AG20443 (cell line): ENCODE measurements at places on chromosomes 5 and 9.
A peak's percentile ranks its signal among the peaks of the same experiment; 100 is the strongest.

DNA sequence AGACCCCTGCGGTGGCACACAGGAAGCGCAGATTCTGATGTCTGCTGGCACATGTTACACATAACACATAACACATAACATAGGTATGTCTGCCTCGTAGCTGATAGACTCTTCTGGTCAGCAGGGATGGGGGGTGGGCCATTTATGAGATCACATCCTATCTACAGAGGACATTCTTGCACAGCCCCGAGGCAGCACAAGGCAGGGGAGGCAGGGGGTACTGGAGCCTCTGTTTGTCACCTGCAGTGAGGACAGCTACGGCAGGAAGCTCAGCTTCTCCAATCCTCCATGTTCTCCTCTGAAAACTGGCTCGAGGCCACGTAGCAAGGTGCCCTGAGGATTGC lies 16.7 kb upstream of the MED10 start:
- no peak for DNase-seq

DNA sequence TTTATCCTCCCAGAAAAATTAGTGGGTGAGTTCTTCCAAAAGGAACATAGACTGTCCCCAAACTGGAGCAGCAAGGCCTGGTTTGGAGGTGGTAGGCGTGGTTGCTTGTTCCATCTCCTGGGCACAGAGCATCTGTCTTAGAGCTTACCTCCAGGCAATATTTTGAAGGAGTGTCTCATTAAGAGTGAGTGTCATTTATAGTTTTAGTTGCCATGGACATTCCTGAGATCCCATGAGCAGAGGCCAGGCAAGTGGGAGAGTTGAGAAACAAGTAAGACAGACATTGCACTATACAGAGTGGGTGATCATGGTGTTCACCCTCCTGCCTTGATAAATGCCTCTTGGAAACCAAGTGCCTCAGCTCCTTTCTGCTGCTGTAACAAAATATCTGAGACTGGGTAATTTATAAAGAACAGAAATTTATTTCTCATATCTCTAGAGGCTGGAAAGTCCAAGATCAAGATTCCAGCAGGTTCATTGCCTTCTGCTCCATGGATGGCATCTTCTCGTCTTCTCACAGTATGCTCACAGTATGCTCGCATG lies 68.5 kb downstream of the KIAA1958 start:
- DNase-seq: no peak

GRCh38 chr9:124593200-124593599 lies 86.0 kb upstream of the NR5A1 start:
- no peak for DNase-seq

- peak; percentile 2 for DNase-seq
Measured at GRCh38 chr9:35002623-35003022, 13.1 kb downstream of the DNAJB5 start.

DNA sequence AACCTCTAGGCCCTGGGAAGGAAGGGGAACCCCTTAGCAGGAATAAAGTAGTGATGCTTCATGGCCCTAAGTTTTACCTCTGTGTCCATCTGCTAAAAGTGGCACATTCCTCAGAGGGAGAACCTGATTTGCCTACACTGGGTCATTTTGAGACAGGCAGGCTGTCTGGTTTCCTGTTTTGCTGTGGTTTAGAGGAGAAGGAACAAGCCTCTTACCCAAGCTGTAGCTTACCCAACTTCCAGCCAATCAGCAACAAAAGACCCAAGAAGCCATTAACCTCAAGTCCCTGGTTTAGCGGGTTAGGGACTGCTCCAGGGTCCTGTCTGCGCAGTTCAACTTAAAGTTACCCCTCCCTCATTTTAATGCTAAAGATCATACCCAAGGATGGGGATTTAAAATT lies 411.0 kb downstream of the MAT2B start:
- DNase-seq: no peak

GRCh38 chr5:158246661-158247060 lies 387.7 kb upstream of the CLINT1 start:
- no peak for DNase-seq

GRCh38 chr5:14702238-14702839 lies 37.8 kb downstream of the OTULIN start:
- DNase-seq: no peak

- DNase-seq: peak; percentile 55
Measured at GRCh38 chr5:68834491-68834981, 259.3 kb upstream of the SLC30A5 start.

DNA sequence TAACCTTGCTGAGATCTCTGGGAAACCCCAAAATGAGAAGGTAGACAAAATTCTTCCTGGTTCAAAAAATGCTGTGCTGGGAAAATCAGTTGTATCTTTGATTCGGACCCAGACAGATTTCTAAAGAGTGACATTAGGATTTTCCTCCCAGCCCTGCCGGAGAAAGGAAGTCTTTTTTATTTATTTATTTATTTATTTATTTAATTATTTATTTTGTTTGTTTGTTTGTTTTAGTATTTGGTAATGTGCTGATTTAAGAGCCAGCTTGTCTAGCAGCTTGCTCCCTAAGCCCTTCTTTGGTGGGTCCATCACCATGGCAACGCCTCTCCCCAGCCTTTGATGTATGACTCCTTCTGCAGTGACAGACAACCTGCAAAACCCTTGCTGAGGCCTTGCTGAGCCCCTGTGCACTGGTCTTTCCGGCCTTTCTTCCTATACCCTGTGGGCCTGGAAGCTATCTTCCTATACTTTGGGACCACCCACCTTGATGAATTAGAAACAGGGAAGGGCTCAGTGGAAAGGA lies 60.6 kb upstream of the AFAP1L1 start:
- DNase-seq: no peak

DNA sequence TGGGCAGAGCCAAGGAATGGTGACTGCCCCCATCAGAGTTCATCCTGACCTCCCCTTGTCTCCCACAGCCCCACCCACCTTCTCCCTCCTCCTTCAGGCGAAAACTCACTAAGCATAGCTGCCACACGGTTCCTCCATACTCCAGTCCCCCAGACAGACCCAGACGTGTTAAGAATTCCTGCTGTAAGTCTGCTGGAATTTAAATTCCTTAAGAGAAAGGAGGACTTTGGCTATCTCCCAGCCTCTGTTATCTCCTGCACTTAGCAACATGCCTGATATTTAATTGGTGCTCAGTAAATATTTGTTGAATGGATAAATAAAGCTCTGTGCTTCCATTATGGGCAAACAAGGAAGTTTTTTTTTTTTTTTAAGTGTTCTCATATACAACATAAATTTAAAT lies 213.7 kb downstream of the RFK start:
- DNase-seq: peak; percentile 21
